ENCODE measurements at places on chromosomes 5 and 9.

- DNase-seq: no peak
Measured at GRCh38 chr5:168583742-168584482, 4.7 kb upstream of the PANK3 start.

- no peak for DNase-seq
Measured at GRCh38 chr9:91341258-91341746, 20.4 kb downstream of the AUH start.

GRCh38 chr9:14185016-14185415, 128.9 kb downstream of the NFIB start:
- no peak for DNase-seq

DNA sequence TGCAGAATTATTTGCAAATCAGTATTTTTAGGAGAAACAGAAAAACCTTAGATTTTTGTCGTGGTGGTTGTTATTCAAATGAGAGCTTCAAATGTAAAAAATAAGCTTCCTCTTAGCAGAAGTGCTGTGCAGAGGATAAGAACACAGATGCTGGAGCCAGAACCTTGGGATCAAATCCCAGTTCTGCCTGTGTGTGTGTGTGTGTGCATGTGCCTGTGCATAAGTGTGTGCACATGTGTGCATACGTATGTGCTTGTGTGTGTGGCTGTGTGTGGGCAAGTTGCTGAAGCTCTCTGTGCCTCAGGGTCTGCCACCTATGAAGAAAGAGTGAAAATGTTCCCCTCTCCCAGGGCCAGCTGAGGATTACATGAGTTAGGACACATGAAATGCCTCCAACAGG, 8.6 kb downstream of the DAP start:
- no peak for DNase-seq

DNA sequence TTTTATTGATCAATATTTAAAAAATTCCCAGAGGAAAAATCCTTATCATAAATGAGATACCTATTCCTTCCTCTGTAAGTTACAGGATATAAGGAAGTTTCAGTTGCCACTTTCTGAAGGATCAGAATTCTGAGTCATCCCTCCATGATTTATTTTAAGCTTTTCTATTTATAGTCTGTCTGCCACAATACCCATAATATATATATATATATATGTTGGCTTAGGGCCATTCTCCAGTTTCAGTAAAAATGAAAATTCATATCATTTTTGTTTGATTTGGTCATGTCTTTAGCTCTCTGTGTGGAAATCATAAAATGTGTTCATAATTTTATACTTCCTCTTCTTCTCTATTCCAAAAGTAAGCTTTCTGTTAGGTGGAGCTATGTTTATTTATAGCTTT, 215.8 kb upstream of the CYLC2 start:
- DNase-seq: peak; percentile 66

GRCh38 chr5:137580030-137580429, 80.9 kb upstream of the SPOCK1 start:
- no peak for DNase-seq

DNA sequence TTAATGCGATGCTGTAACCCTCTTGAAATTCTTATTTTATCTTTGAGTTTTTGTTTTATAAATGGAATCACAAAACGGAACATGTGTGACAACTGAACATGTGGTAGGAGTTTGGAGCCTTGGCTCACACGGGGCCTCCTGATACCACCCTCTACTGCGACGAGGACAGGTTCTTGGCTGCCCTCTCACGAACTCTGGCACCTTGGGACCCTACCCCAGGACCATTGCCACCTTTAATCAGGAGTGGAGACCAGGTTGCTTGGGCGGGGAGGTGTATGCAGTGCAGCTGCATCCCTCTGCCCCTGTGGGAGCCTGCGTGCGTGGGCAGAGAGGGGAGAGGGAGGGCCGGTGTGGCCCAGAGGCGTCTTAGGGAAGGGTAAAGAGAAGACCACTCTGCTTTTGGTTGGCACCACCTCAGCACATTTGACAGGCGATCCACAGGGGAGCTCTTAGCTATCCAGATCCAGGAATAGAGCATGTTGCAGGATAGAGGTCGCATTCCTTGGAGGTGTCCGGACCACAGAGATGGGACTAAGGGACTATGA, 753.9 kb upstream of the PTPRD start:
- DNase-seq: no peak

GRCh38 chr5:35538198-35538931, 79.3 kb upstream of the SPEF2 start:
- DNase-seq: no peak

GRCh38 chr5:86095092-86095491, 522.6 kb upstream of the COX7C start:
- DNase-seq: no peak

- DNase-seq: no peak
Measured at GRCh38 chr9:78031444-78031892, at the start of gene GNAQ. TSS of gene GNAQ (minus strand) at chr9:78031811. CDS start at chr9:78031235, 576 bp downstream.

DNA sequence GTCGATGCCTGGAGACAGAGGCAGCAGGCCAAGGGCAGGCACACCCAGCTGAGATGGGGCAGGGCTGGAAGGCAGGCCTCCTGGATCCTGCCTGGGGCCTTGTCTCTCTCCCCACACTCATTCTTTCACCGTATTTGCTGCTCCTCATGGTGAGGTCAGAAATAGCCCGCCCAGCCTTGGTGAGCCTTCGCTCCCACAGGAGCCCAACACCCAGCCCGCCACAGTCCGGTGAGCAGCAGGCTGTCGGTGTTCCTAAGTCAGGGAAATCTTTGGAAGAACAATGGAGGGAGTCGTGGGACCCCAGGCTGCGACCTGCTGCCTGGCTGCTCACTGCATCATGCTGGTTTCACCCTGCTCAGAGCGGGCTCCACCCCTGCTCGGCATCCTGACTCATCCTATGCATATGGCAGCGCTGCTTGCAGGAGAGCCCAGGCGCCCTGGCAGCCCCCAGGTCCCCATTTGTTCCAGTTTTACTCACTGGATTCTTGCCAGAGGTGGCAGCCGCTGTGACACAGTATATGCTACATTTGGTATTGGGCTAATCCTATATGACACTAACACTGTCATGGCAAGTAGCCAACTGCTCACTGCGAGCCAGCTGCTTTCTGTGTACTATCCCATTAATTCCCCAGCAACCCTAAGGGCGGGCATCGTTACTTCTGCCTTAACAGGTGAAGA, 53.2 kb upstream of the NCS1 start:
- DNase-seq: peak; percentile 61

DNA sequence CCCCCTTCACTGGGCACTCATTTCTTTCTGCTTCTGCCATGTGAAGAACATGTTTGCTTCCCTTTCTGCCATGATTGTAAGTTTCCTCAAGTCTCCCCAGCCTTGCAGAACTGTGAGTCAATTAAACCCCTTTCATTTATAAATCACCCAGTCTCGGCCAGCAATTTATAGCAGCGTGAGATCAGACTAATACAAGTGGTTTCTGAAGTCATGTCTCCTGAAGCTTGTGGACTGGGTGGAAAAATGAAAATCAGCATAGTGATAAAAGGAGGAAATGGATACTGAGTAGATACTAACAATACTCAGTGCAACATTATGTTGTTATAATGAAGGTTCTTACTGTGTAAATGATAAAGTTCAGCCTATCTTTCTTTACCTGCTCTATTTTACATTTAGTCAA, 35.1 kb downstream of the NNT start:
- DNase-seq: no peak

GRCh38 chr5:82749461-82749820, 327.8 kb downstream of the TMEM167A start:
- no peak for DNase-seq

GRCh38 chr9:15461056-15461455, 38.4 kb downstream of the SNAPC3 start:
- DNase-seq: no peak

DNA sequence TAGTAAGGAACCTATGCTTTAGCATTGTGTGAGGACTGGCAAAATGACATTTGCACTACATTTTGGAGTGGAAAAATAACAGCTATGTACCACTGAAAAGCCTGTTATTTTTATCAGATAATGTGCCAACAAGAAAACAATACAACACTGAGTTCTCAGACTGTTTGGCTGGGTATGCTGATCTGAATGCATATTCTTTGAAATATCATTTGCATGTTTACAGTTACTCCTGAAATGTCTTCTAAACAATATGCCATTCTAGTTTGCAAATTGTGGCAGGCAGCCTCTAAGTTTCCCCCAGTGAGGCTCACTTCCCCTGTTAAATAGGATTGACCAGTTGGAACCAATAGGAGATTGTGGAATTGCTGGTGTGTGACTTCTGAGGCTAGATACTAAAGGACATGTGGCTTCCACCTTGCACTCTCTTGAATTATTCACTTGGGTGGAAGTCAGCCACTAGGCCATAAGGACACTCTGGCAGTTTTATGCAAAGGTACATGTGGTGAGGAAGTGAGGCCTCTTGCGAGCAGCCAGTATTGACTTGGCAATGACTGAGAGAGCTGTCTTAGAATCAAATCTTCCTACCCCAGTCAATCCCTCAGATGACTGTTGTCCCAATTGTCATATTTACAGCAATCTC, 250.4 kb upstream of the PCSK5 start:
- no peak for DNase-seq

GRCh38 chr5:152004095-152004494, 79.4 kb upstream of the GLRA1 start:
- DNase-seq: no peak

DNA sequence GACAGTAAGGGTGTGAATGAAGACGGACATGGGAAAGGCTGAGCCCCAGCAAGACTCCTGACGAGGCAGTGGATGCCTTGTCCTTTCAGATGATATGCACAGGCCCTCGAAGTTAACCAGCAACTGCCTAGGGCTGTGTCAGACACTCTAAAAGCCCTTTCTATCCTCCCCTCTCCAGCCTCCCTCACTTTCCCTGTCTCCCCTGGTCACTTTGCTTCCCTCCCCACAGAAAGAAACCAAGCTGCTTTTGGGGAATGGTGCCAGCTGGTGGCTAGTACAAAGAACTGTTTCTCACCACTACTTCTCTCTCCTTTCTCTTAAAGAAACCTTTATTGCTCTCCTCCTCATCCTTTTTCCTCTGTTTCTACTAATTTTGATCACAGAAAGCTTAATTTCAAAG, 21.4 kb downstream of the LHFPL2 start:
- DNase-seq: no peak

DNA sequence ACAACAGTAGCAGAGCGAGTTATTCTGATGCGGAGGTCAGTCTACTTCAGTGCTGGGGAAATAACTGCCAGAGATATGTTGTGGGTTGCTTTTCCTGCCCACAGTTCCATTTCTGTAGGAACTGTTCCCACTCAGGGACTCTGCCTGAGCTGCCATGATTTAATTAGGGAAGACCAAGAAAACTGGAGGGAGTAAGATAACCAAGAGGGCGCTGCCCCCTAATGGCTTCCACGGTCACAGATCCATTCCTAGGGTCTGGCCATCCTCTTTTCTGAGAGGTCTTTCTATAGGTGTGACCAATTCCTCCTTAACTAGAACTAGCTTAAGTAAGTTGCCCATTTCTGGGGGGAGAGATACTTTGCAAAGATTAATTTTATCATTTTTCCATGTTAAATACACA, 125.9 kb downstream of the APBA1 start:
- peak; percentile 33 for DNase-seq

GRCh38 chr9:89418882-89419640, 78.9 kb downstream of the SEMA4D start:
- no peak for DNase-seq

GRCh38 chr9:131263701-131264100, 12.6 kb downstream of the FAM78A start:
- DNase-seq: no peak

DNA sequence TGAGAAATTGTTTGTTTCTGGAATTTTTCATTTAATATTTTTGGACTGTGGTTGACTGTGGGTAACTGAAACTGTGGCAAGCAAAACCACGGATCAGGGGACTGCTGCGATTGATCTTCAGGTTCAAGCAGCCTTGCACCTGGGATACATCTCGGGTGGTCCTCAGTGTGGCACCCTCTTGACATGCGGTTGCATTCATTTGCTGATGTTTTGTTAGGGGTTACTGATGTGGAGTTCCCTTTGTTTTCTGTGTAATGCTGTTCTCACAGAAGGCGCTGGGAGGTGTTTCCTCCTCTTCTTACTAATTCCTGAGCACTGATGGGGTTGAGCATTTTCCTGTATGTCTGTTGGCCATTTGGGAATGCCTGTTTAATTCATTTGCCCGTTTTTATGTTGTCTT, 60.4 kb downstream of the EHMT1 start:
- no peak for DNase-seq

DNA sequence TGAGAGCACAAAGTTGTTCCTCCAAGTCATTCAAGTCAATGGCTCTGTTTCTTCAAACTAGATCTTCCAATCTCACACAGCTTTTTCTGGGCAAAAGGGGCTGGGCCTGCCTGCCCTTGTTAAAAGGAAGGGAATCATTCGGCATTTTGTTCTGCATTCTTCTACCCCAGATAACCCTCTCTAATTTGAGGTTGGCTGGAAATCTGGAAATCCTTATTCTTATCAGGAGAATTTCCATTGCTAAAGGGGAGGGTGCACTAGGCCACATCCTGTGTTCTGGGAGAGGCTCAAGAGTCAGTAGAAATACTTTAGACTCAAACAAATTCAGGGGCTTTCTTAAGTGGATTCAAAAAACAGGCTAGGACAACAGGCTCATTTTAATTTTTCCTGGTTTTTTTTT, 384.7 kb upstream of the ZNF462 start:
- peak; percentile 8 for DNase-seq

DNA sequence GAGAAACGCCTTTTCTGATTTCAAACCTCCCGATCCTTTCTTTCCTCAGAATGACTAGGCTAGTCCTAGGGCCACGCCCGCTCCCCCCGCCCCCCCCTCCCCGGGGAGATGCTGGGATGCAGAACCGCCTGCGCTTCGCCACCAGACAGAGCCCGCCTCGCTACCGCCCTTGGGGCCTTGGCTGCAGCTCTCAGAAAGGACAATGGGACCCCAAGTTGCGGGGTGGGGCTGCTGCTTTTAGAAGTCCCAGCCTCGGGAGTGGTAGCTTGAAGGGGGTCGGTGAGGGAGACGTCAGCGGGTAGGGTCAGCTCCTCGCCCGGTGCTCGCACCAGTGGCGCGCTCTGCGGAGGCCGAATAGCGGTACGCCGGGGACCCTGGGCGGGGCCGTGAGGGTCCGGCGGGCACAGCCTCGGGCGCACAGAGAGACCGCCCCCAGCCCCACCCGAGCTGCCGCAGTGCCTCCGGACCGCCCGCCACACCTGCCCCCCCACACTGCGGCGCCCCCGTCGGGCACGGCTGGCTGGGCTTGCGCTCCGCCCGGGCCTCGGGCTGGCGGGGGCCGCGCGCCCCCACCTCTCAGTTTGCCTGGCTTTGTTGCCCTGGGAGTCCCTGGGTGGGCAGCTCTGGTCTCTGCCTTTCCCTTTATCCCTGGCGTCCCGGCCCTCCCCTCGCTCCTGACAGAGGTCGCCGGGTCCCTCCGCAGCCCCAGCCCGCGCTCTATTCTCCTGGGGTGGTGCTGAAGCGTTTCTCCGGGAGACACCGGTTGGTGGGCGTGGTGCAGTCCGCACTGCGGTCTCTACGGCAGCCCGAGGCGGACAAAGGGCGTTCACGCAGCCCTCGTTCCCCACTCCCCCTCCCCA, 1.2 kb downstream of the MAP1B start:
- peak; percentile 75 for DNase-seq

DNA sequence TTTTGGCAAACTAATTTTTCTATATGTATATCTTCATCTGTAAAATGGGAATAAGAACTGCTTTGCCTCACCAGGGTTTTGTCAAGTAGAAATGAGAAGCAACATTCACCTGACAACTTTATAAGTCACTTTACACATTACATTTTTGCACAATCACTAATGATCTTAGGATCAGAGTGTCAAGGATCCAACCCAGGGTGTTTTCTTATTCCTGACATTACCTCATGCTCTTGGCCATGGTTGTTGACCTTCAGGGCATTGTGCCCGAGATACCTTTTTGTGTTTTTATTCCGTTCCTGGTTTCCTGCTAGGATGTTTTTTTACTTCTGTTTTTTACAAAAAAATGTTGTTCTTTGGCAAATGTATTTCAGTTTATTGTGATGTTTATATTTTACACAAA, 22.2 kb upstream of the RASA1 start:
- DNase-seq: no peak

- peak; percentile 46 for DNase-seq
Measured at GRCh38 chr9:17021387-17021970, 113.4 kb upstream of the CNTLN start.

All from fibroblast of skin of right quadriceps (primary cell).